ENCODE measurements at places on chromosomes 4 and X. TPM values are rescaled to one million over a fixed set of nuclear protein-coding genes. Genes with fewer than 3 reads are reported as not detected.
A peak's percentile ranks its signal among the peaks of the same experiment; 100 is the strongest.

- no peak overlapping the region for H3K27ac ChIP-seq
- no peaks in the 10 kb centered on the region for H3K27me3 ChIP-seq
- no peak overlapping the region for H3K4me3 ChIP-seq
- no peaks in the 10 kb centered on the region for H3K36me3 ChIP-seq
Observed at GRCh38 chr4:127486248-127486647, 146.5 kb upstream of the INTU start.

GRCh38 chr4:75685546-75686189, 12.5 kb upstream of the G3BP2 start:
- no peaks in the 10 kb centered on the region for H3K27me3 ChIP-seq
- no peak for DNase-seq
- H3K4me3 ChIP-seq, result no peak overlapping the region
- H3K36me3 ChIP-seq, result no peaks in the 10 kb centered on the region
- no peaks in the 10 kb centered on the region for H3K4me1 ChIP-seq

GRCh38 chr4:88230969-88231771, 53.2 kb downstream of the PPM1K start:
- H3K4me3 ChIP-seq, result peak overlapping the region; percentile 40
- H3K36me3 ChIP-seq, result no peaks in the 10 kb centered on the region
- H3K4me1 ChIP-seq, result no peaks in the 10 kb centered on the region

GRCh38 chrX:149910178-149910695, 19.1 kb upstream of the HSFX4 start:
- H3K4me3 ChIP-seq, result no peak overlapping the region
- H3K4me1 ChIP-seq, result no peaks in the 10 kb centered on the region
- H3K27me3 ChIP-seq, result no peaks in the 10 kb centered on the region
- DNase-seq, result no peak
- H3K27ac ChIP-seq, result no peak overlapping the region
- no peaks in the 10 kb centered on the region for H3K36me3 ChIP-seq

GRCh38 chr4:90449626-90450025, 322.4 kb downstream of the CCSER1 start:
- H3K27ac ChIP-seq, result no peak overlapping the region
- no peak overlapping the region for H3K4me3 ChIP-seq
- H3K4me1 ChIP-seq, result no peaks in the 10 kb centered on the region
- no peak for DNase-seq
- no peaks in the 10 kb centered on the region for H3K36me3 ChIP-seq

The GJB1 gene
- not detected for total RNA-seq

The SHROOM4 gene
- 10.1 TPM for total RNA-seq

The EDNRA gene
- total RNA-seq, result 41.5 TPM

The P2RY10 gene
- total RNA-seq, result 0.98 TPM

The TLR6 gene
- 8.3 TPM for total RNA-seq
